Daoy (cell line): ENCODE measurements at places on chromosomes 13 and 19.
A peak's percentile ranks its signal among the peaks of the same experiment; 100 is the strongest.

- no peak for DNase-seq
Measured at GRCh38 chr13:63299866-63300394, 1884.3 kb upstream of the PCDH20 start.

DNA sequence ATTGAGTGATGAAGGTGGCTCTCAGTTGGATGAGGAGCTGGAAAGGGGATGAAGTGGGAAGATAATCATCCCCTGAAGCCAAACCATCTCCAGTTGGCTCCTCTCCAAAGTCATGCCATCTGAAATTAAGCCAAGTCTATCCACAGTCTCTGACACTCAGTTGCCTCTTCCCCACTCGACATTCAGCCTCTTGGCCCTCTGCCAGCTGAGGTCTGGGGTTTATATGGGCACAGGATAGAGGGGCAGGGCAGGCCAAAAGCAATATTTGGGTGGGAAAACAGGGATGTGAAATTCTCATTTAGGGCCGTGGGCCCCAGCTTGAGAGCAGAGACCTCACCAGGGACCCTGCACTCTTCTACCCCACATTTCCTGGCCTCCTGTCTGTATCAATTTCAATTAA lies 85.9 kb downstream of the SLITRK1 start:
- no peak for DNase-seq

- DNase-seq = peak; percentile 12
Measured at GRCh38 chr13:28451482-28452217, 43.3 kb downstream of the FLT1 start.

DNA sequence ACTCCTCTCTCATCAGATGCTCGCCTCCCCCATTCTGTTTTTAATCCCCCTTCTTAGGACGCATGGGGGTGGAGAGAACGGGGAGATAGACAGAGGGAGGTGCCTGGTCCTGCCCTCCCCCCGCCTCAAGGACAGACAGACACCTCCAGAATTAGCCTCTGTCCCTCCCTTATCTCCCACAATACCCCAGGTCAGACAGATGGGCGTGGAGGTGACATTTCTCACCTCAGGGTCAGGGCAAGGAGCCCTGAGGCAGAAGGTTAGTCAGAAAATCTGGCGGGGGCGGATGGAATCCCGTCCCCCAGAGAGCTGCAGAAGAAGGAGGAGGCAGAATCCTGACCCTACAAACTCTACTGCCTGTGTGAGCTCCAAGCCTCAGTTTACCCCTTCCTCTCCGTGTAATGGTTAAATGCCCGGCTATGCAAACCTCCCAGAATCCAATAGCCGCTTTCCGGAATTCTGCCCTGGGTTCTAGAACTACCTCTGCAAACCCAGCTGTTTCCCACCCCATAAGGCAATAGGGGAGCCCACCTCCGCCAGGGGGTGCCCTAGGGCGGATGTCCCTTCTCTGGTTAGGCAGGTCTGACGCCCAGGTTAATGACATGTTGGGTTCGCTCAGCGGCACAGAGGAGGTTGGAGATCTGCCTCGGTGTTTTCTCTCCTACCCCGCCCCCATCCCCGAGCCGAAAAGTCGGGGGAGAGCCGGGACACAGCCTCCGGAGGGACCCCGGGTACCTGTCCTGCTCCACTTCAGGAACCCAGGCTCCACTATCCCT lies 900 bp downstream of the PPP1R13L start:
- peak; percentile 43 for DNase-seq

DNA sequence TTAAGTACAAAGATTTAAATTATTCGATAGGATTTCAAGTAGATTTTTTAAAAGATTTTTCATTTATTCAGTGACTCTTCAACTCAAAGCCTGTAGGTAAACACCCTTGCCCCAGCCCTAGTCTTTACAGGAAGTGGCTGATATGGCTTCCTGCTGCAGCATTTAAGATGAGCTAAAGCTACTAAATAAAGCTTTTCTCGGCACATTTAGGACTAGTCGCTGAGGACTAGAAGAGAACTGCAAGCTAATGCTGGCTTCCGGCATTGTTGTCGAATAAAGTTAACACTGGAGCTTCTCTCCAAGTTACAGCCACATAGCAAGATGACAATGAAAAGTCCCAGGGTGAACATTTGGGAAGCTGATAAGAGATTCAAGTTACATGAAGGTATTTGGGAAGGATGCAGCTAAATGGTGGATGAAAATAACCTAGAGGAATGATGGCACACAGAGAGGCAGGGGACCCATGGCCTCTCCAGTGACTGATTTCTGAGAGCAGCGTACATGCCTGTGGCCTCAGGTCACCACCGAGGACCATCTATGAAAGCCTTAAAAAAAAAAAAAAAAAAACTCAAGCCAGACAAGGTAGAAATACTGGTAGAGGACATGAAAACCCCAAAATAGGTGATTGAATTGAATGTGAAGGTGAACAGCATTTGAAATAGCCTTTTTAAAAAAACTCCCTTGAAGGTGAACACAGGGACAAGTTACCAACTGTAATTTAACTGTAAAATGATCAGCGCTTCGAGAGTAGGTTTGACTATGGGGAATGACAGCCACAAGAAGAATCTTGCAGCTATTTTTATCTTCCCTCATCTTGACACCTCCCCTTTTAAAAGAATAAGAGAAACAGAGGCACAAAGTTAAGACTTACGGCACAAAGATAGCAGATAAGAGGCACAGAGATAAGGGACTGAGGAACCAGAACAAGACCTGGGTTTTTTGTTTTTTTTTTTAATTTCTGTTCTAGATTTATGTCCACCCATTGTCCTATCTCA lies 155.4 kb downstream of the DCT start:
- no peak for DNase-seq

DNA sequence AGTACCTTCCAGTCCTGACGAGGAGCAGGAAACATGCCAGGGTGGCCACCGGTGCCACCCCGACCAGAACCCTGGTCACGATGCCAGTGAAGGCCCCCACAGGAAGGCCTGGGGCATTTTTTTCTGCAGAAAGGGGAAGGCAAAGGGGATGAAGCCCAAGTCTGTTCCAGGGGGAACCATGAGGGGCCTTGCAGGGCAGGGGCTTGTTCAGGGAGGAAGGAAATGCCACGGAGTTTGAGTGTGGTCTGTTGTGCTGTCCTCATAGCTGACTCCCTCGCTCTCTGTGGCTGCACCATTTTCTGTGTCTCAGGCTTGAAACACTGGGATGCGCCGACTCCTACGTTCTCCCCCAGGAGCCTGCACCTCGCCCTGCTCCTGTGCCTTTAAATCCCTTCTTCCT lies 27.5 kb upstream of the CEACAM1 start:
- DNase-seq = no peak

GRCh38 chr13:114148521-114148855 lies 16.1 kb upstream of the RASA3 start:
- no peak for DNase-seq

- DNase-seq = no peak
Measured at GRCh38 chr19:58367698-58368454, 5.3 kb upstream of the ZNF497 start.

DNA sequence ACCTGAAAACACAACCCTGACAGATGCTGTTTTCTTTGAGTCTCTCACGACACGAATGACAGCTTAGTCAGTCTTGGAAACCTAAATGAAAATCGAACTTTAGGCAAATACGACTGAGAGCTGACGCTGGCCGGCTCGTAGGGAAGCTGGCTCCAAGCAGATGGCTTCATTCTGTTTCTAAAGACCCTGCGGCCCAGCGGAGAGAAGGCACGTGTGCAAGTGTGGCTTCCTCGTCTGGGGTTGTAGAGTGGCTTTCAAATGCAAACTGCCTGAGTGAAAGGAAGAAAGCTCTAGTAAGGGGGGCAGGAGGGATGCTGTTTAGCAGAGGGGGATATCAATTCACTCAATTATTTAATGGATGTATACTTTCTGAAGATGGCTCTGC lies 26.1 kb upstream of the TIMM44 start:
- no peak for DNase-seq

DNA sequence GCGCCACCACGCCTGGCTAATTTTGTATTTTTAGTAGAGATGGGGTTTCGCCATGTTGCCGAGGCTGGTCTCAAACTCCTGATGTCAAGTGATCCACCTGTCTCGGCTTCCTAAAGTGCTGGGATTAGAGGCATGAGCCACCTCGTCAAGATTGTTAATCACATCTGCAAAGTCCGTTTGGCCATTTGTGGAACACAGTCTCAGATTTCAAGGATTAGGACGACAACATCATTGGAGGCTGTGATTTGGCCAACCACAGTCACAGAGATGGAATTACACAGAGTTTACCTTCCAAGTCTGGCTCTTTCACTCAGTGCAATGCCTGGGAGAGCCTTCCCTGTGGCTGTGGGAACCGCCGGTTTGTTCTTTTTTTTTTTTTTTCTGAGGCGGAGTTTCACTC lies 17.8 kb downstream of the SULT2B1 start:
- peak; percentile 50 for DNase-seq

DNA sequence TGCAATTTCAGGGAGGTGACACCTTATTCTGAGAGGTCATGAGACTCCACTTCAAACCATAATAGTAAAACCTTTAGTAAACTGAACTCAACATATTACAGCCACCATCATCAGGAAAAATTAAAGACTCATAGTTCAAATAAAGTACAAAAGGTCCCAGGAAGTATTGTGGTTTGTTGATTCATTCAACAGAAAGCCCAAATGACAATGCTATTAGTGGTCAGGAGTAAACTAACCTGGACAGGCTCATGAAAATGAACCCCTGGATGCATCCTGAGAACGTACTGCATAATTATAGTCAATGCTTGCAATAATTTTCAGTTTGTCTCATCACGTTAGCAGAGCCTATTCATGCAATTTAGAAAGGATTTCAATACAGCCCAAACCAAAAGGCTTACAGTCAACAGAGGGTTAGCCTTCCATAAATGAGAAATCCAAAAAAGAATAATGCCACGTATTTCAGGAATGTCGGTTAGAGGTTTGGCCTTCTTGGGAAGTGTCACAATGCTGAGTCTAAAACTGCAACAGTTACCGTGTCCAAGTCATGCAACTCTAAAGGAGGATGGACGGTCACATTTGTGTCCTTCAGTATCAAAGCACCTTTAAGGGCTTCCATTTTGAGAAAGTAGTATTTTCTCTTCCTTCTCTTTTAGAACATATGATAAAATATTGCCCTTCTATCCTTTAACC lies 280.8 kb downstream of the ABCC4 start:
- no peak for DNase-seq

DNA sequence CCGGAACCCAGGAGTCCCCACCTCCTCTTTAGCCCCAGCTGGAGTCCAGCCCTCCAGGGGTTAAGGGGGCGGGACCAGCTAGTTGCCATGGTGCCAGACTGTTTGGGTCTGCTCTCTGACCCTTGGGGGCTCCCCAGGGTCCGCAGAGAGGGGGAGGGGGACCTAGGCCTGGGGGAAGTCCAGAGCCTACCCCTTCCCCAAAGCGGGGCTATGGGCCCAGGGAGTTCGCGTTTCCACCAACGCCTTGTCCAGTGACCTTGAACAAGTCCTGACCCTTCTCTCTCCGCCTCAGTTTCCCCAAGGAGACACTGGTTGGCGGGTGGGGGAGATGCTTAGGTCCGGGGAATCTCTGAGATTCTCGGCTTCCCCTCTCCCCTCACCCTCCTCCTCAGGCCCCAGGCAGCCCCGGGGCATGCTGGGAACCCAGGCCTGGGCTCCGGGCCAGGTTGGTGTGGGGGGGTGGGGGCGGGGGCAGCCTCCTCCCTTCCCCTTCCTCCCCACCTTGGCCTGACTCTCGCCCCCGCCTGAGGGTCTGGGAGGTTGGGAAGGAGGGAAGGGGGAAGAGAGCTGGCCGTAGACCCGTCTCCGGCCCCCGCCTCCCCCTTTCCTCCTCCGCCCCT lies 2.6 kb upstream of the SPACA6 start:
- peak; percentile 76 for DNase-seq

DNA sequence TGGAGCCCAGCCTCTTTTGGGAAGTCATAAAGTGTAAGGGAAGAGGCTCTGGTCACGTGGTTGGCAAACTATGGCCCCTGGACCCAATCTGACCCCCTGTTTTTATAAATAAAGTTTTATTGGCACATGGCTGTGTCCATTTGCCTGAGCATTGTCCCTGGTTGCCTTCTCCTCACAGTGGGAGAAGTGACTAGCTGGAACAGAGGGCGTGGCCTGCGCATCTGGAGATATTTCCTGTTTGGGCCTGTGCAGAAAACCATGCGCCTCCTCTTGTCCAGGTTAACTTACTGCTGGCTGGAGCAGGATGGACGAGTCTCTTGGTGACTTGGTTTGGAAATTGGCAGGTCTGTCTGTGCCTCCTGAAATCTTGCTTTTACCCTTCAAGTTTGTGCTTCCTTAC lies 48.3 kb downstream of the KDM4B start:
- DNase-seq = no peak

- no peak for DNase-seq
Measured at GRCh38 chr19:881385-882071, 11.5 kb downstream of the MED16 start.

DNA sequence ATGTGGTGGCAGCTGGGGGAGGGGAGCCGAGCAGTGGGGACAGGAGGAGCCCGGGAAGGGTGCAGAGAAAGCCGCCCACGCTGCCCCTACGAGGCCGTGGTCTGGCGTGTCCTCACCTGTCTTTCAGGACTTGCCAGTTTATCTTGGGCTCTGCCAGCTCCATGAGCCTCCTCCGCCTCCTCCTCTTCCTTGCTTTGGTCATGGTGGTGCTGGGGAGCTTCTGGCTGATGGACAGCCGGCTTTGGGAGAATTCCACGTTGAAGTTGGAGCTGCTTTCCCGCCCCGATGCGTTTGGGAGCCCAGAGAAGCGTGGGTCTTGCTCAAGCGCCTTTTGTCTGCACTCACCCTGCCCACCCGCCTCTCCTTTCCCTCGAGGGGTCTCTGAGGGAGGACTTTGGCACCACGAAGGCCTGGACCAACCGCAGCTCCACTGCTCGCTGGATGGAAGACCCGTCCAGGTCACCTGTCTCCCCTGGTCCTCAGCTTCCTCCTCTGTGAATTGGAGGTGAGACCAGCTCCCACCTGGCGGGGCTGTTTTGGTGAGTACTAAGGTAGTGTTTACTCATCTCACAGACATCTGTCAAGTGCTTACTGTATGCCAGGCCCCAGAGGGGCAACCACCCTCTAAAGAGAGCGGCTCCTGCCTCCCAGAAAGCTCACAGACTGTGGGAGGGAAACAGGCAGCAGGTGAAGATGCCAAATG lies 29.7 kb upstream of the MIER2 start:
- DNase-seq = no peak

- DNase-seq = no peak
Measured at GRCh38 chr13:74444864-74445479, 310.8 kb upstream of the KLF12 start.

GRCh38 chr19:48896191-48896720 lies 2.3 kb downstream of the TULP2 start:
- no peak for DNase-seq

DNA sequence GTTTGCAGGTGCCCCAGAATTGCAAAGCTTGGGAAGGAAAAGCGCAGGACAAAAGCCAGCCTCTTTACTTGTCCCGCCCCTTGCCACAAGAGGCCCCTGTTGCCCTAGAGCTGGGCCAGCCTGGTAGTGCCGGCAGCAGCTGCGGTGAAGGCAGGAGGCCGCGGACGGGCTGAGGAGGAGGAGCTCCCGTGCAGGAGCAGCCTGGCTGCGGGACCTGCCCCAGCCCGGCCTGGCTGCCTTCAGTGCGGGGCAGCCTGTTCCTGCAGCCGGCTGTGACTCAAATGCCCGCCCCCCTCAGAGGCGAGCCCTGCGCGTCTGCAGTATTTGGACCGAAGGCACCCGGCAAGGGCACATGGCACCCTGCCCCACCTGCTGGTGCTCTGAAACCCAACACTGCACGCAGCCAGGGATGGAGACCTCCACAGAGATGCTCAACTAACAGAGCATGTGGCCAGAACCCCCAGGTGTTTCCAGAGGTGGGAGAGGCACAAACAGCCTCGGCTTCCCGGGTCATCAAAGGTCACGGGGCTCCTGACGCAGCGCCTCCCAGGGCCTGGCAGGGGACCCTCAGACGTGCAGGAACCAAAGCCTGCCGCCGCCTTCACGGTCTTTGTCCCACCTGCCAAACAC lies 29.7 kb downstream of the NAXD start:
- peak; percentile 56 for DNase-seq
